Natural killer cell (primary cell): ENCODE measurements at places on chromosomes 4 and X.

DNA sequence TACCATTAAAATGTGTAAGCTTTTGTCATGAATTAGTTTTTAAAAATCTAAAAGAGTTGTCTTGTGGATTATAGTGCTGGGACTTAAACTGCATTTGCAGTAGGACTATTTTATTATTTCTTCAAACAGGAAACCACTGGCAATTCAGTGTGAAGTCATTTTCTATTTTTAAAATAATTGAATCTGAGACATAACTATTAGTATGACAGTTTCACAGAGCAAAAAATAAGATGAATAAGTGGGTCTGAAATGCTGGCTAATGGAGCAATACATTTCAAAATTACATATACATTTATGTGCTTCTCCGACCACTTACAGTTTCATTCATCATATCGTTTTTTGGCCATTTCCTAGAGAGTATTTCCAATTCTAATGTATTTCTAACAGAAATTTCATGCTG lies 75.3 kb upstream of the RAPGEF2 start:
- no peak for DNase-seq

GRCh38 chr4:108272046-108272445 lies 103.3 kb upstream of the LEF1 start:
- no peak for DNase-seq

GRCh38 chrX:50973199-50973598 lies 62.7 kb downstream of the BMP15 start:
- no peak for DNase-seq

GRCh38 chr4:109915385-109916026 lies 2.8 kb downstream of the EGF start:
- no peak for DNase-seq

DNA sequence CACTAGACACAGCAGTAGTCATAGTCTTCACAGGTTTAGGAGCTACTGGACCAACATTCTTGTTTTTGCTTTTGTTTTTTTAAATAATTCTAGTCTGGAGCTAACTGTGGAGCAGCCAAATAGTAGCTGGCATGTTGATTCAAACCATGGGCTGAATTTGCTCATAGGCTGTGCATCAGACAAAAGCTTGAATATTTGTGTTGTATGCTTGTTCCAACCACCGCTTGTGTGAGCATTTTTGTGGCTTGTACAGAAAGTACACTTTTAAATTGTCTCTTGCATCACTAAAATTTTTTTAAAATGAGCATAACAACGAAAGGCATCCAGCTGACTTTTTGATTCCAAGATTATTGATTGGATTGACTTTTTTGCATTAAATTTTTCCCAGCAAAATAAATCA lies 39.6 kb downstream of the CCNI start:
- DNase-seq: no peak

GRCh38 chr4:47675806-47676205 lies 162.1 kb downstream of the CORIN start:
- no peak for DNase-seq

DNA sequence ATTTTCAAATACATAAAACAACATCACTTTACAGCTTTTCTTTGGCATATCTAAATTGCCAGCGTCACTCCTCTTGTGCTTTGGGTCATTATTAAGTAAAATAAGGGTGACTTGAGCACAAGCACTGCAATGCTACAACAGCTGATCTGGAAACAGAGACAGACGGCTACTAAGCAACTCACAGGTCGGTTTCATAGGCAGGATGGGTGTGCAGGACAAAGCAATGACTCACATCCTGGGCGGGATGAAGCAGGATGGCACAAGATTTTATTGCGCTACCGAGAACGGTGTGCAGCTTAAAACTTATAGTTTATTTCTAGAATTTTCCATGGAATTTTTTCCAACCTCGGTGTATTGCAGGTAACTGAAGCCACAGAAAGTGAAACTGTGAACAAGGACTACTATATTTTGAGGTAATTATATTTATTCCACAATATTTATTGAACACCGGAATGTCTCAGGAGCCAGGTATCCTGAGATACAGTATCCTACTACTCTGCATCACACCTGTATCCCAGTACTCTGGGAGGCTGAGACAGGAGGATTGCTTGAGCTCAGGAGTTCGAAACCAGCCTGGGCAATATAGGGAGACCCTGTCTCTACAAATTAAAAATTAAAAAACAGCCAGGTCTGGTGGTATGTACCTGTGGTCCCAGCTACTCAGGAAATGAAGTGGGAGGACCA lies 215.5 kb downstream of the APBB2 start:
- DNase-seq: no peak

DNA sequence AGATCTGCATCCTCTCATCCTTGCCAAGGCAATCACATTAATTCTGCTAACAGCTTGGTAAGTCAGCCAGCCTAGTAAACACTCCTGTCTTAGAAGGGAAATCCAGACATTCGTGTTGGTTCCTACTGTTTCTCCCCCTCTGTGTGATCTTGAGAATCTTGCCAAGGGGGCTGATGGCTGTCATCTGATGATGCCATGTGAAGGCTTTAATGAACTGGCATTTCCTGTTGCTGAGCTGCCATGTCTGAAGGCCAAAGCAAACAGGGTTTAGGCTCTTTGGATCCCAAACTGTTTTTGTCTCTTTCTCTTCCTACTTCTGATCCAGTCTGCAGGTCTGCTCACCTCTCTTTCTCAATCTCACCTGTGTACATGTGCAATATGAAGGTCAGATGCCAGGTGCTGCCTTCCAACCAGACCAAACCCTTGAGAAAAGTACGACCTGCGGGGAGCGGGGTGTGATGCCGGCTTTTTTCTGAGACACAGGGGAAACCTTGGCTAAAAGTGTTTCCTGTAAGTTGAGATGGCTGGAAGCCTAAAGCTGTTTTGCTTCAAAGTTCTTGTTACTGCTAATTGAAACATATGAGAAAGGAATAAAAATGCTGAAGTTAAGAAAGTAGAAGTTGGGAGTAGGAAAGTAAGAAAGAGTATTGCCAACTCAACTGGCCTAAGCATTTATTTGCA lies 532.9 kb downstream of the ANKRD50 start:
- DNase-seq: no peak

DNA sequence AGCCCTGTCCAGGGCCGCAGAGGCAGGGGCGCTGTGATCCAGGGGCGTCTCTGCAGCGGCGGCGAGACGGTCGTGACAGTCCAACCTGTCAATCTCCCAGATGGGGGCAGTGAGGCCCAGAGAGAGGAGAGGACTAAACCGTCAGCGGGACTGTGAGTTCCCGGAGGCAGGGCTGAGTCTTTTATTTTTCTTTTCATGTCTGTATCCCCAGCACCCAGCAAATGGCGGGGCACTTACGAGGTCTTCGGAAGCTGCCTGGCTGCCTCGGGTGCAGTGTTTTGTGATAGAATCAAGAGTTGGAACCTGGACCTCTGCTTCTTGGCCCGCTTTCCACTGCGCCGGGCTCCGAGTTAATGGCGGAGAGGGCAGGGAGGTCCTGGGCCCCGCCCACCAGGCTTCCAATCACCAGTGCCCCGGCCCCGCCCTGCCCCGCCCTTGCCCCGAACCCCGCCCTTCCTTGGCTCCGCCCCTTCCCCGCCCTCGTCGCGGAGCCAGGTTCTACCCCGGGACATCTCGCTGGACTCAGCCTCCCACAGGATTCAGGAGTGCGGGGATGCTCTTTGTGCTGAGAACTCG lies 35.3 kb upstream of the GRPEL1 start:
- peak; percentile 89 for DNase-seq

GRCh38 chr4:77124576-77124975 lies 32.4 kb upstream of the CCNG2 start:
- DNase-seq: no peak

- DNase-seq: no peak
These were observed 11.5 kb upstream of the NKX1-1 start for GRCh38 chr4:1417522-1418390.

DNA sequence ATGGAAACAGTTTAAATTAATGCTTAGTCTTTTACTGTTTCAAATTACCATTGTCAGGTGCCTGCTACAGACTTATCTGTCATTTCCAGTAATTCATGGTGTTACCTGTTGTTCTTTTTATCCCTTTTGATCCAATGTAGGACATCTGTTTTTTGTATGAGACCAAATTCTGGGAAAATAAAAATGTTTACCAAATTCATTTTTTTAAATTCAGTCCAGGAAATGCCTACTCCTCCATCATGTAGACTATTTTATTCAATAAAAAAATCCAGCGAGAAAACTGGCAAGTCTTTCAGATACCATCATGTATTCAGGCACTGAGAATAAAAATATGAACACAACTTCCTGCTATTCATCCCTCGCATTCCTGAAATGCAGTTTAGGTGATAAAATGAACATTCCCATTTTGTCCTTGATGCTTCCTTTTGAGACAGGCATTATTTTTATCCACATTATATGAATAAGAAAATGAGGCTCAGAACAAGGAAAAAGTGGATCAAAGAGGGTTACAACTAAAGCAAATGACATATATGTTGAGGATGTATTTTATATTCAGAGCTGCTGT lies 584.2 kb downstream of the SPRY1 start:
- DNase-seq: no peak

DNA sequence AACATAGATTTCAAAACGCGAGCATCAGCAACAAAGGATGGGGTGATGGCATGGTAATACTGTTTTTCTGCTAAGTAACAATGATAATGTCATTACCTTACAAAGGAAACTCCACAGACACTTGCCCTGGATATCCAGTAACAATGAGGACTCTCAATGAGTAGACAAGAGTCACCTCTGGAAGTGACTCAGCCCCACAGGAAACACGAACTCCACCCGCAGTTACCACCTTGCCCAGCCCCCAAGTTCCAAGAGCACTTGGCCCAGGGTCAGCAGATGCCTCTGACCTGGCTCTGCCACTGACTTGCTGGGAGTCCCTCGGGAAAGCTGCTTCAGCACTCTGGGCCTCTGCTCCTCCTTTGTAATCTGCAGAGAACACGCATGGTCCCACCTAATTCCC lies 110.3 kb upstream of the MAP3K15 start:
- DNase-seq: peak; percentile 18

DNA sequence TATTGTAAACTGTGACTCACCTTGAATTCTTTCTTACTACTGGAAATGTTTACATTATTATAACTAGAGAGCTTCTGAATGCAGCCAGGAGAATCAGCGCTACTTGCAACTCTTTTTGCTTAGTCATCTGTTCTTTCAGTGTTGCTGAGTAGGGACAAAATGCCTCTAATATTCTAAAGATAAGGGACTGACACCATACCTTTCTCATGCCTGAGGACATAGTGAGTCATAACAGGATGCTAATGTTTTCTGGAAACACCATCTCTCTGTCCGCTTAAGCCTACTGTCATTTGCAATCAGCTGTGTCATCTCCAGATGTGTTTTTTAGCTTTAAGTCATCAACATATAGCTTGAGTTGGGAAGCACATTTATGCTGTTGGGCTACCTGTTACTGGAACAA lies 108.3 kb downstream of the QRFPR start:
- DNase-seq: no peak

DNA sequence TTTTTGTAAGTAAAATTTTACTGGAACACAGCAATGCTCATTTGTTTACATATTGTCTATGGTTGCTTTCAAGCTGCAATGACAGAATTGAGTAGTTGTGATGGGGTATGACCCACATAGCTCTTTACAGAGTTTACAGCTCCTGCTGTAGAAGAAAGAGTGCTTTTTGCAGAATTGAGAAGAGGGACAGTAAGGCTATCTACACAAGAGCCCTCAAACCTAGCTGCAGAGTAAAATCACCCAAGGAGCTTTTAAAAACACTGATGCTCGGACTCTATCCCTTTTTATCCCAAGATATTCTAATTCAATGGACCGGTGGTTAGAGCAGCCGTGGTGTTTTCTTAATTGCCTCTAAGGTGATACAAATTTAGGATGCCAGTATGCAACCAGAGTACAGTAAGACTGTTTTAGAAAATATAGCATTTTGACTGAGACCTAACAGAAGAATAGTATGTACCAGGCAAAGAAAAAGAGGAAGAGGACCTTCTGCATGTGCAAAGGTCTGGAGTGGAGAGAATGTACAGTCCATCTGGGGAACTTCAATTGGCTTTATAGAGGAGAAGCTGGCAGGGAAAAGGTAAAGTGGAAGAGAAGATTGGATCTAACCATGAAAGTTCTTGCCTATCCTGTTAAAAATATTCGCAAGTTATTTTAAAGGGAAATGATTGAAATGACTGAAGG lies 663.6 kb upstream of the CPEB2 start:
- DNase-seq: no peak

- DNase-seq: no peak
These were observed 36.6 kb downstream of the SAT1 start for GRCh38 chrX:23819385-23820234.

DNA sequence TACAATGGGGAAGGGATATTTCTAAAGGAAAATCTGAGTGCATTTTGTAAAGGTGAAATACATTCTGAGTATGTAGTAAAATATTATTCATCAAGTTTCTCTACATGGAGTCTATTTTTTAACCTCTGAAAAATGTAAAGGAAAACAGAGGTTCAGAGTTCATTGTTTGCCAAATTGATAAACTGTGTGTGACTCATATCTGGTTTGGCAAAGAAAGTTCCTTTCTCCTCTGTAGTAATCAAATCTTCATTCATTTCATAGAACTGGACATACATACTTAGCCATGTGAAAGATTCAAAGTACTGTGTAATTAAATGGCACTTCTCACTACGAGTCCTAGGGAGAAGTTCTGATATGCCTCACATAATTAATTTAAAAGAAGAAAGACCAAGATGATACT lies 61.6 kb downstream of the HPGD start:
- DNase-seq: no peak

DNA sequence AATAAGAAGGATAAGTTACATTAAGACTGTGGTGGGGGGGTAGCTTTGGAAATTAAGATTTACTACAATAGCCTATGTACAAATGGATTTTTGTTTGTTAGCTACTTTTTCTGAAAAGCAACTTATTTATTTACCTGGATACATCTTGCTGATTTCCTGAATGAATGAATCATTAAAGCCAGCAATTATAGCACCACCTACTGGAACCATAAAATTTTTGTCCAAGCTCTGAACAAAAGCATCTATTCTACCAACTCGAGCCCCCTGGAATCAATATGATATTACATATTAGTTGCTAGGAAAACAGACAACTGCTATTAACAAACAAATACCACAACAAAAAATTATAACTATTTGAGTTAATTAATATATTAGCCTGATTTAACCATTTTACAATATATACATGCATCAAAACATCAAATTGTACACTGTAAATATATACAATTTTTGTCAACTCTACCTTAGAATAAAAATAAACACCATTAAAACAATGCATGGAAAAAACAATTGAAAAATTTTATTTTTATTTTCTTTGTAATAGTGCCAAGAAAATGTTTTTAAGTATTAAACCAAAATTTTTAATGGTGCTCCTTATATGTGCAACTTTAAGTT lies 15.3 kb downstream of the SEPSECS start:
- DNase-seq: peak; percentile 27

- no peak for DNase-seq
These were observed 392.5 kb downstream of the BCOR start for GRCh38 chrX:39705290-39705689.

DNA sequence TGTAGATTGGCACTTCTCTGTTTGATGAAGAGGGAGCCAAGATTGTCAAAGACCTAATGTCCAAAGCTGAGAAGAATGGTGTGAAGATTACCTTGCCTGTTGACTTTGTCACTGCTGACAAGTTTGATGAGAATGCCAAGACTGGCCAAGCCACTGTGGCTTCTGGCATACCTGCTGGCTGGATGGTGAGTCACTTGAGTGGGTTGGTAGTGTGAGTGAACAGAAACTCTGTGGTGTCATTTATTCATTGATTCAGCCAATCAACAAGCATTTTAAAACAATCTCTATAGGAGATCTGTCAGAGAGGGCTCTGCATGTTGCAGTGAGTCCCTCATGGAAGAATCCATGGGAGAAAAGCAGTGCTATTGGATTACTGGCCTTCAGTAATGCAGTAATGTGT lies 16.3 kb downstream of the TAF9B start:
- DNase-seq: no peak

- DNase-seq: no peak
These were observed 53.5 kb upstream of the NPFFR2 start for GRCh38 chr4:71978210-71978835.
